Right renal cortex interstitium (tissue), 3 donors: ENCODE measurements at places on chromosomes 3 and 15. TPM values are rescaled to one million over a fixed set of nuclear protein-coding genes. Genes with fewer than 3 reads are reported as not detected.

SPINT1 gene
- polyA plus RNA-seq, result 71.1 TPM

CSPG4 gene
- 6.9 TPM for polyA plus RNA-seq

ACP3 gene
- polyA plus RNA-seq, result 68.4 TPM

PDHB gene
- 130 TPM for polyA plus RNA-seq

SERPINI2 gene
- polyA plus RNA-seq, result 0.78 TPM

TRH gene
- 0.21 TPM for polyA plus RNA-seq

POC1A gene
- 8.1 TPM for polyA plus RNA-seq

RTP3 gene
- polyA plus RNA-seq, result not detected

- no peak for DNase-seq
Observed at GRCh38 chr3:57826245-57826951, 70.3 kb downstream of the SLMAP start.

DNA sequence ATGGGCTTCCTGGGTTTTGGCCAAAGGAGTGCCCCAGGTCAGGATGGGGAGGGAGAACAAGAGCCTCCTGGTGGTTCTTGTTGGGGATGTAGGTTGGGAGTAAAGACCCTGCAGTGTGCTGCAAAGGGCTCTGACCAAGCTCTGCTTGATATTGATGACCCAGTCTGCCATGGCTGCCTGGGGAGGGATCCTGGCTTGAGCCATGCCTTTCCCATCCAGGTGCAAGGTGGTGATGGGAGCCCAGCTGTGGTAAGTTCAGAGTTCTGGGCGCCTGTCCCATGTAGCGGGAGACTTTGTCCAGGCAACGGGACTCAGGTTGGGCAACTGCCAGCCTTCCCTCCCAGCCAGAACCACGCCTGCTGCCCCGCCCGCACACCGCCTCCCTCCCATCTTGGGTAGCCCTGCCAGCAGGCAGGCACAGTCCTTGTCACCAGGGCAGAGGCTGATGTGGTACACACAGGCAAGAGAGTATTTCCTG lies 2.6 kb downstream of the GNAI2 start:
- DNase-seq, result no peak

- DNase-seq, result no peak
Observed at GRCh38 chr3:16113704-16114103, 60.8 kb upstream of the GALNT15 start.

DNA sequence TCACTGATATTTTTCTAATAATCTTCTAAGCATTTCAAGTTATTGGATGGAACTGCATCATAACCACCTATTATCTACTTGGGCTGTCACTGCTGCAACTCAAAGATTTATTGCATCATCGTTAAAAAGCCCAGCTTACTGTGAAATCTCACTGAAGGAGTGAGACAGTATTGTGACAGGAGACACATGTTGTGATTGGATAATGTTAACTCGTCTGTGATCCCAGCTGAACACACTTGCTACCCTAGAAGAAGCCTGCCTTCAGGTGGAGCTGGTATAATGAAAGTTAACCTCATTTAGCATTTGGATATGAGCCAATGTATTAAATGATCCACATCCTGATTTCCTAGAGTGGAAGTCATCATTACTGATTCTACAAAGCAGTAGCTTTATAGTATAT lies 138.1 kb downstream of the MAP2K5 start:
- no peak for DNase-seq

- DNase-seq, result no peak
Observed at GRCh38 chr3:197364410-197365071, 66.1 kb upstream of the DLG1 start.

- DNase-seq, result no peak
Observed at GRCh38 chr15:100665570-100665969, 63.2 kb downstream of the ASB7 start.

- DNase-seq, result no peak
Observed at GRCh38 chr3:56737006-56737405, 53.9 kb upstream of the TASOR start.

DNA sequence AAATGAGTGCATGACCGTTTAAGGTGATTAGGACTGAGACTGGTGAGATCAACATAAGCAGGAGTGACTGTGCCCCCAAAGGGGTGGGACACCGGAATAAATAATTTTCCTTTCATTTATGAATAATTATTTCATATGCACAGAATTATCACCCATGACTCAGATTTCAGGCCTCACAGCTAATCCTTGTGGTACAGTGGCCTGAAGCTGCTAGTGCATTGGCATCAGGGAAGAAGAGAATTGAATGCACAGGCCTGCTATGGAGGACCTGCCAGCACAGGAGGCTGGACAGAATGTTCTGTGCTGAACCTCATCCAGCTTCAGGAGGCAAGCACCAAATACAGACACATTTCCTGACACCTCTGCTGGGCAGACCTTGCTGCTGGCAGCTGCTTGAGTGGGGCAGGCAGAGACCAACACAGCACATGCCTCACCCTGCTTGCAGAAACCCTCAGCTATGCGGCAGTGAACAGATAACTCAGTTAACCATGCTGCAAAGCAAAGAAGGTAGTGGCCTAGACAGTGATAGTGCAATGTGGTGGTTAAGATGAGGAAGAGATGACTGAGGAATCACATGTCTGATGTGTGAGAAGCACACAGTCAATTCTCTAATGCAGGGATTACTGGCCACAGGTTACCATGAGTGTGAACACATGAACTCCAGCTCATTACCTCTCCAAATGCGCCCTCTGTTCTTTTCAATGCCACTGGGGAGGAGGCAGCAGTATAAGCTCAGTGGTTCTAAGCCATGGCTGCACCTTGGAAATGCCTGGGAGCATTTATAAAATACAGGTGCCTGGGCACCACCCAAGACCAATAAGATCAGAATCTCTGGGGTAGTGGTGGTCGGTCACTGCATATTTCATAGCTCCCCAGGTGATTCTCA lies 68.1 kb upstream of the SCN5A start:
- DNase-seq, result no peak

GRCh38 chr3:172914854-172915253 lies 164.3 kb downstream of the ECT2 start:
- no peak for DNase-seq

- DNase-seq, result no peak
Observed at GRCh38 chr15:38868326-38869114, 303.9 kb upstream of the RASGRP1 start.

DNA sequence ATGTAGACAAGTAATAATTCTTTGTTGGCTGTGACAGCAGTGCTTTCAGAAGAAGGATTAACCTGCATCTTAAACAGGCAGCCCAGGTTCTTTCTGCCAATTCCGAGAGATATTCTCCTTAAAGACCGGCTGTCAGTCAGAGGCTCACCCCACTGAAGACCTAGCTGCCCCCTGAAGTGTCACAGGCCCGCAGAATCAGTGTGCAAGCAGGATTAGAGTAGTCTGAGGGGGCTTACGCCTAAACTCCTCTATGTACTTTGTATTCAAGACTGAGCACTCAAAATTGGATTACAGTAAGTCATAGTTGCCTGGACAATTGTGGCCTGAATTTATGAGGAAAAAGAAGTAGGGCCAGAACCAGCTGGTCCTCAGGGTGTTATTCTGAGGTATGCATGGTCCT lies 342.9 kb downstream of the CLSTN2 start:
- DNase-seq, result no peak

- DNase-seq, result no peak
Observed at GRCh38 chr15:64060716-64061115, 14.4 kb upstream of the DAPK2 start.

DNA sequence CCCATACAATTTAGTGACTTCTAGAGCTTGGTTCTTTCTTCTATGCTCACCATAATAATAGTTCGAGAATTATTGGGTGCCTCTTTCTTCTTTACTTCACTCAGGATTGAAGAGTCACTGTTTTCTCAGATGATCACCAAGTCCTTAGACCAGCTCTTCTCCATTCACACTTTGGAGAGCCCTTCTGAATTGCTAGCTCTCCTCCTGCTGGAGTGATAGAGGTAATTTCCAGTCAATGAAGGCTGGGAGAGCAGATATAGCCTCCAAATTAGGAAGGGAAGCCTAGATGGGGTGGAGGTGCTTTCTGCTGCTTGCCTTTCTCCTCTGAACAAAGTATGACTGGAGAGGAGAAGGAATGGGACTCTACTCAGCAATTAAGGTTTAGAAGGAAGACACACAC lies 10.7 kb upstream of the BBX start:
- no peak for DNase-seq

- DNase-seq, result no peak
Observed at GRCh38 chr3:9301798-9302197, 52.4 kb upstream of the SRGAP3 start.

- no peak for DNase-seq
Observed at GRCh38 chr3:101120039-101120438, 126.8 kb upstream of the ABI3BP start.

DNA sequence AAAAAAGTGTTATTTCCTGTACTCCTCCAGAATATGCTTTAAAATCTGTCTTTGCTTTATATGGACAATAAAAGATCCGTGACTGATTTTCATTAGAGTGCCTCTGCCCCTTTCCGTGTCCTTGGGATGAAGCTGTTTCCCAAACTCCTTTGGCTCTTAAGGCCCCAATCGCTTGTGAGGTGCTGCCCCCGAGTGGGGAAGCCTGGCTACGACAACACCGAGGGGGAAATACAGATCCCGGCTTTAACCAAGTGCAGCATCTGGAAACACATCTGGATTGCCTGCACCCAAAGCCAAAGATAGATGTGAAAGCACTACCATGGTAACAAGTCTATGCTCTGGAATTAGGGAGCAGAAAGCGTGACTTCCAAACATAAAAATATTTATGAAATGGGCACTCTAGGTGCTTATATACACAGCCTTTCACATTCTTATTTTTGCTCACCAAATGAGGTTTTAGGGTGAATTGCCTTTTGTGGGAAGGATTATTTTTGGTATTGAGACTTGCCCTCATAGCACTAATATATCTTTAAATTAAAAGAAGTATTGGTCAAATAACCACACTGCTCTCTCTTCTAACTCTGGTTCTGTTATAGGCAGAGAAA lies 40.6 kb upstream of the ADCY5 start:
- DNase-seq, result peak; percentile 52

- DNase-seq, result no peak
Observed at GRCh38 chr3:138367326-138367850, 19.0 kb downstream of the MRAS start.

DNA sequence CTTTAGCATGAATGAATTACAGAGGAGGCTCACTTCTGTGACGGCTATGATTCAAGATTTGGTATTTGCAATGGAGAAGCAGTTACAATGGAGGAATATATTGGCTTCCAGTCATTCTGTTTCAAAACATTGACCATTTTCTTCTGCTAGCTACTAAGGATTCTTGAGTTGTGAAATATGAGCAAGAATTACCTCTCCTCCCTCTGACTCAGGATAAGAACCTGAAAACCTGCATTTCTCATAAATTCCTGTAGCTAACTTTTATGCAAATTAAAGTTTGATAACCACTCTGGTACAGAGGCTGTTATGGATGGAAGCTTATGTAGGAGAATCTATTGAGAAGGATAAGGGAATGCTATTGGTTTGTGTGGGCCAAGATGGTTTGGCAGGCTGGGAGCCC lies 84.1 kb upstream of the MYRIP start:
- no peak for DNase-seq

DNA sequence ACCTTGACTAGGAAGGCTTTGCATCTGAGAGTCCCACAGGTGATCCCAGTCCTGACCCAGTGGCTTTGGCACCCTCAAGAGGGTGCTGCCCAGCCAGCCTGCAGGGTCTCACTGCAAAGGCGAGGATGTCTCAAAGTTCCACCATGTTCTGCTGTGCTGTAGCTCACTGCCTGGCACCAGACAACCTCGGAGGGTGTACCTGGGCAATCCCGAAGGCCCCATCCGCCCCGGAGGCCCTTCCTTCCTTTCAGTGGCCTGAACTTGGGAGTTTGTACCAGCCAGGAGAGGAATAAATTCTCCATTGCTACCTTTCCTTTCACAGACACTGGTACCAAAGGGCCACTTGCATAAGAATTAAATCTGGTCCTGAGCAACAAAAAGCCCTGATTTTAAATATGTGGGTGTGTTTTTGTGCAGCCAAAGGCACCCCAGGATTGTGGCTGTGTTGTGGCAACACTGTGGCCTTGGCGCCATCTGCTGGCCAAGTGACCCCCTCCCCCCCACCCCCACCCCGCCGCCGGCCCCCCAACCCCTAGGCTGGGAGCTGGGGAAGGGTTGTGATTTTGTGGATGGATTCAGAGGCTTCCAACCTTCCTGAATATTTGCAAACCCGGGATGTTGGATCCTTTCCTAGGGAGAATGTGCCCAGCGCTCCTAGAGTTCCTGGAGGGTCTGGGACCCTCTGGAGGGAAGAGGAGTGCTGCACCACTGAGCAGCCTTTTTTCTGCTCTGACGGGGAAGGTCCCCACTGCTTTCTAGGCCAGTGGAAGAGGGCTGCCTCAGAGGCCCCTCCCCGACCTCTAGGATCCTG lies 9.7 kb upstream of the PTPN23 start:
- DNase-seq, result no peak
